T-cell (primary cell): ENCODE measurements at places on chromosomes 6 and 20. TPM values are rescaled to one million over a fixed set of nuclear protein-coding genes. Genes with fewer than 3 reads are reported as not detected.
A peak's percentile ranks its signal among the peaks of the same experiment; 100 is the strongest.

- DNase-seq: no peak
Observed at GRCh38 chr6:111423960-111424846, 58.8 kb downstream of the REV3L start.

DNA sequence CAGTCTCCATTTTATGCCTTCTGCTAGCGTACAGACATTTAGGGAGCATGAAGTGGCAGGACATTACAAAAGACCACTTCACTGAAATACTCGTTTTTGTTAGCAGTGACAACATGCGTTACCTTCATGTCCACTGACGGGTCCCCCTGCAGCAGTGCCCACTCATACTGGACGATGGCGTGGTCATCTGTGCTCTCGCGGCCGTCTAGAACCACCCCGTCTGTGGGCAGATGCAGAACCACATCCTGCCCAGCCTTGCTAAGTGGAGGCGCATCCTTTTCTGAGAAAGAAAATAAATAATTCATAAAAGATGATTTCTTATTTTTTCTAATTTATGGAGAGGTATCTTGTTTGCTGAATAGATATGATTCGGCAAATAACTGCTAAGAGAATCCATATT, 11.3 kb downstream of the LRP11 start:
- DNase-seq: no peak

DNA sequence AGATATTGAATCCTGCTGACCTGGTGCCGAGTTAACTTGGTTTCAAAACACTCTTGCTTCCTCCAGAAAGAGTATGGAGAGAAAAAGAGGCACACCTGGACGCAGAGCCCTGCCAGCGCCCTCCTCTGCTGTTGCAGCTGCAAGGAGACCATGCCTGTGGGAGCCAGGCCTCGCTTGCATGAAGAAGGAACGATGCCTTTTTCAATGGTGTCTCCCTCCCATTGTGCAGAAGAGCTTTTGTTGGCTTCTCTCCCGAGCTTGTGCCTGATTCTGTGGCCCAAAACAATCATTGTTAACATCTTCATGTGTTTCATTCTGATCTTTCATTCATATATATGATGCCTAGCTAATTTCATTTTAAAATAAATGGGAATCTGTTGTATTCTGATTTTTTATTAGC, 98.1 kb downstream of the FAM120B start:
- no peak for DNase-seq

DNA sequence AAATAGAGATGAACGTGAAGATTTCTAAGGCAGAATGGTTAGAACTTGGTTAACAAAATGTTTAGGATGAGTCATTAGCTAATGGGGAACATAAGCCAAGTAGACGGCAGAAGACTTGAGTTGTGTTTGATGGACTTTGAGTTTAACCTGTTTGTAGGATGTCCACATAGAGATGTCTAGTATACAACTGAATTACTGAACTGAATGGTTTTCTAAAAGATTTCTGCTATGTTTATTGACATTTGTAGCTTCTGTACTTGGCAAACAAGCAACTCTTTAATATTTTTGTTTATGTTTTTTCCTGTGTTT, 54.5 kb upstream of the DYNLRB1 start:
- no peak for DNase-seq

DNA sequence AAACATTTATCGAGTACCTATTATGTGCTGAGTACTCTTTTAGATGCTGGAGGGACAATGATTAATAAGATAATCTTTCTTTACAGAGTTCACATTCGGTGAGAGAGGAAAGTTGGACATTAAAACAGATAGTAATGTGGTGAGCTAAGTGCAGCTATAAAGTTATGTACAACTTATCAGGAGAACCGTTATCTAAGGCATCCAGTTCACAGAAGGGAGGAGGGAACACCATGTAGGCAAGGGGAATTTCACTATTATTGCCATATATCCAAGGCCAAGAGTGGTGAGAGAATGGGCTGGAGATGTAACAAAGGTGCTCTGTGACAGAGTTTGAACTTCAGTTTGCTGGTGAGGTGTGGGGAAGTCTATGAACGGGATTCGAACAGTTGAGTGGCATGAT, 105.8 kb downstream of the CARMIL1 start:
- no peak for DNase-seq

DNA sequence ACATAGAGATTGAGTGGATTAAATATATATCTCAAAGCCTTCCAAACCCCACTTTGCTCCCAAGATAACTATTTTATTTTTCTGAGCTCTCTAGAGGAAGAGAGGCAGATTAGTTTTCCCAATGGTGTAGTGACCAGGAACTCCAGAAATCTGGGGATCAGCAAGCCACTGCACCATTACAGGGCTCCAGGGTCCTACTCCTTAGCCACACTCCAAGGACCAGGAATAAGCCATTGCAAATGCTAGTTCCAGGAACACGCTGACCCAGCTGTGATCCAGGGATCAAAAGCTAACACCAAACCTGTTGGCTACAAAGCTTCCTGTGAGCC, 97.7 kb upstream of the IYD start:
- DNase-seq: no peak

GRCh38 chr6:56349194-56349593, 101.8 kb upstream of the COL21A1 start:
- no peak for DNase-seq

GRCh38 chr6:110334423-110335180, 23.5 kb downstream of the METTL24 start:
- no peak for DNase-seq

GRCh38 chr6:11217360-11218101, 14.9 kb downstream of the NEDD9 start:
- no peak for DNase-seq

GRCh38 chr6:6932341-6932740, 175.4 kb upstream of the RREB1 start:
- DNase-seq: no peak

DNA sequence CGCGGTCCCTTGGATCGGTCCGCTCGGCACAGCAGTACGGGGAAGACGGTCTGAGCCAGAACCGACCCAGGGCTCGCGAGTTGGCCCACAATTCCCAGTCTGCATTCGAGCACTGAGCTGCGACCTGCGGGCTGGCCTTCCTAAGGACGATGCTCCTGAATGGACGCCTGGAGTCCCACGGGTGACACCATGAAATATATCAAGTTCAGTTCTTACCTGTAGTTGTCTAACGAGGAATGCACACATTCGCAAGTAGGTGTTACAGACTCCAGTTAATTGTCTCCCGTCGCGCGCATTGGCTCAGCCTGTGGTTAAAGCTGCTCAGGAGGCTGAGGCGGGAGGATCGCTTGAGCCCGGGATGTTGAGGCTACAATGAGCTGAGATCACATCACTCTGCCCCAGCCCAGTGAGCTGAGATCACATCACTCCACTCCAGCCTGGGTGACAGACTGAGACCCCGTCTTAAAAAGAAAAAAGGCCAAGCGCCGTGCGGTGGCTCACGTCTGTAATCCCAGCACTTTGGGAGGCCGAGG, 802 bp downstream of the PEX7 start:
- DNase-seq: peak; percentile 4

SMPDL3A gene
- 0.16 TPM for total RNA-seq

PERP gene
- 2.1 TPM for total RNA-seq

B3GAT2 gene
- total RNA-seq: not detected

RAET1L gene
- not detected for total RNA-seq
